ENCODE measurements at places on chromosomes 1 and 21.

- DNase-seq: no peak
Measured at GRCh38 chr1:38101037-38101785, 54.6 kb upstream of the POU3F1 start.

DNA sequence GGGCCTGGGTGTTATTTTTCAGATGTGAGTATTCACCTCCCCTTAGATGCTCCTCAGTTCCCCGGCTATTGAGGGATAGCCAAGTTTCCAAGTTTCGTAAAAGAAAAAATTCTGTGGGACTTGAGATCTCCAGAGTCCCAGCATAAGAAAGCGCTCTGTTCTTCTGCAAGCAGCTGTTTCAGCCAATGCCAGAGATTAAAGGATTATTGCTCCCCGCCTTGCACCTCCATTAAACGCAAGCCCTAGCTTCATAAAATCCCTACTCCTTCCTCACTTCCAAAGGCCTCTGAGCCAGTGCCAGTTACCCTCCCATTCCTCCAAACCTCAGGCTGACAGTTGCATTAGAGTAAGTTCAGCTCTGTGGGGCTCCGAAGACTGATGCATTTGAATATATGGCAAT is 56.4 kb downstream of the CHIA start:
- no peak for DNase-seq

DNA sequence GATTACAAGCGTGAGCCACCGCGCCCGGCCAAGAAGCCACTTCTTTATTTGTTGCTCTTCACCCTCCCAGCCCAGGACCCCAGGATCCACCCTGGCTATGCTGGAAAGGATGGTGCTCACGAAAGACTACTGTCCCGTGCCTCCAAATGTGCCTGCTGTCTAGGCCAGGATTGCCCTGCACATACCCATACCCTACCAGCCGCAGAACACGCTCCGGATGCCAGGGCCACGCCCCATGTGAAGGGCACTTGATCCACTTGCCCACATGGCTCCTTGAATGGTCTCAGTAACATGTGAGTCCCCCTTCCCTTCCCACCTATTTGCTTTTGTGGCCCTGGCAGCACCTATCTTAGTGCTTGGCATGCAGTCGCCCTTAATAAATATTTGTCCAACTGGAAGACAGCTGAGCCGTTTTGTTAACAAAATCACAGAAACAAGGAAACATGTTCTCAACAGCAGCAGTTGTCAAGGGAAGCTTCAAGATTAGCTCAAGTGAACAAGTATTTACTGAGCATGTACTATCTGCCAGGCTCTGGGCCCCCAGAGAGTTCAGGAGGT is 13.8 kb upstream of the UBXN10 start:
- no peak for DNase-seq

GRCh38 chr1:28091043-28091781 is 2.8 kb upstream of the EYA3 start:
- peak; percentile 87 for DNase-seq

DNA sequence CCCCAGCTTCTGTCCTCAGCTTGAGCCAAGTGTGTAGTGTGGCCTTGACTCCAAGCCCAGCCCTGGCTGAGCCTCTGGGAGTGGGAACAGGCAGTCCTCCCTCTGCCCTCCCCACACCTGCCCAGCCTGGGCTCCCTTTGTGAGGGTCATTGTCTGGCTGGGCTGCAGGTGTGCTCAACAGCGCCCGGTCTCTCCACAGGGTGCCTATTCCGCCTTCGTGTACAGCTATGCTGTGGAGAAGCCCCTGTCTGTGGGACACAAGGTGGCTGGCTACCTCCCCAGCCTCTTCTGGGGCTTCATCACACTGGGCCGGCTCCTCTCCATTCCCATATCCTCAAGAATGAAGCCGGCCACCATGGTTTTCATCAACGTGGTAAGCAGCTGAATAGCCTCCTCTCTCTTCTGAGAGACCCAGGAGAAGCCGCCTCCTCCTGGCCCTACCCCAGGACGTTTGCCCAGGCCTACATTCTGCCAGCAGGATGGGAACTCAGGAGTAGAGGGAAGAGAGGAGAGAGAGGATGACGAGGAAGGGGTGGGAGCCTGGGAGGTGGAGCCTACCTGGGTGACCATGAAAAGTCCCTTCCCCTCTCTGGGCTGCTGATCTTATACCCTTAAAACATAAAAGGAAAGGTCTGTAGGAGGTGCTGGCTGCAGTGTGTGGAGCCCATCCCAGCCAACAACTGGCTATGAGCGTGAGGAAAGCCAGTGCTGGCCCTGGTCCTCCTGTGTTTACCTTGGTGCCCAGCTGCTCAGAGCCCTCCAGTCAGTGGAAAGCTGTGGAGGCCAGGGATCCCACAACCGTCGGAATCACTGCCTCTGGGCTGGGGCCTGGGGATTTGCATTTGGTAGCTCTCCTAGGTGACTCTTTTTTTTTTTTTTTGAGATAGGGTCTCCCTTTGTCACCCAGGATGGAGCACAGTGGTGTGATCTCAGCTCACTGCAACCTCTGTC is 45.7 kb downstream of the ELK4 start:
- DNase-seq: no peak

DNA sequence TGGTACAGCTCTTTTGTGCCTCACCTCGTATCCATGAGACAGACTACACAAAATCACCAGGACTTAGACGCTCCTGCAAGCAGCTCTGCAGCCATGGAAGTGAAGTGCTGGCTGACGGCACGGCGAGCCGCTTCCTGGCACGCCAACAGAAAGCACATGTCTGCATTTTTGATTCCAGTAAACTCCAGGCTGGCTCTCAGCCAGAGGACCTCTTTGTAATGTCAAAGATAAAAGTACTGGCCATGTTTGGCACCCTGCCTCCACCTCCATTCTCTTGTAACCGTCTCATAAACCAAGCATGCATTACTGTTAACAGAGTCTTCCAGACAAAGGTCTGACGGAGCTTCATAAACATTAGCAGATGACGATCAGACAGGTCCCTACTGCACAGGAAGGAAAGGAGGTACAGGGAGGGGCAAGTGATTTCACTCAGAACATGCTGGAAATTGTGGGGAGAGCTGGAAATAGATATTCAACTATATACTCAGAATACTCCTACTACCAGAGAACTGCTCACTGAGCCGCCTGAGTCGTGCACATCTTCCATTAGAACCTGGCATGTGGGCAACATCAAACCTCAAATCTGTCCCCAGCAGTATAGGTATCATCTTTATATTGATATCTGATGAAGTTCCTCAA is 632.0 kb downstream of the SMYD3 start:
- DNase-seq: peak; percentile 95

DNA sequence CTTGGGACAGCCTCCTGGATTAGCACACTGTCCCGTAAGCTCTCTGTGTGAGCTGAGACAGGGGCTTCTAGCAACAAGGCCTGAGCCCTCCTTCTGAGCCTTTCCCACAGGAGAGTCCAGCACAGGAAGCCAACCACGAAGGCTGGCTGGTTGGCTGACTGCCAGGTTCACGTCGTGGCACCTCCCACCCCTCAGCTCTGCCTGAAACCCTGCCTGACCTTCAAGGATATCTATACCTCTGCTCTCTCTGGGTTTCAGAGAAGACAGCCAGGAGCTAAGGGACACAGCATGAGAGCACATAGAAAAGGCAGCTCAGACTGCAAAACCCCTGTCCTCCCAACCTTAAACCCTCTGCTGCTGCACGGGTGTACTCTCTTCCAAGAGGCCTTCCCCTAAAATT is 13.9 kb downstream of the DLGAP3 start:
- DNase-seq: no peak

DNA sequence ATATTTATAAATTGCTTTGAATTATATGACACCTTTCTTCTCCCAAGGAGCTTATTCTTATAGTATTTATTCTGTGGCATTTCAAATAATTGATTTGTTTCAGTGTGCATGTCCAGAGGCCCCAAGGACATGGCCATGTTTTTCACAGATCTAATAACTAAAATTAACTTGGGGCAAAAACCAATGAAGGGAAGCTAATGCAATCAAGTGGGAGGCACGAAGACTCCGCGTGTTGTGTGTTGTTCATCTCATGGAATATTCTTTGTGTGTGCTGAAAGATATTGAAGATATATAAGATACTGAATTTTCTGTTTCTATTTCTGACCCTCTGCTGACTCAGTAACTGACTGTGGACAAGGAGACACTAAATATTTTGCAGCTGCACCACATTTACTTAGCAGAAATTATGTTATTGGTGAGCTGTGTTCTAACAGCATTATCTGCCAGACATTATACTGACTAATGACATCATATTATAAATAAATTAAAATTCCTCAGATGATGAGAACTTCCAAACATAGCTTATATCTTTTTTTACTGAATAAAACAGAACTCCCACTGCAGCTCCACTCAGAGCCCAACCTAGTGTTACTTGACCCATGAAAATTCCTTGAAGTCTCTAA is 519.3 kb upstream of the CXADR start:
- DNase-seq: no peak

GRCh38 chr1:31760471-31761470 is 3.4 kb downstream of the ADGRB2 start:
- DNase-seq: peak; percentile 31

GRCh38 chr1:215111916-215112315 is 29.4 kb downstream of the KCNK2 start:
- DNase-seq: no peak

- DNase-seq: no peak
Measured at GRCh38 chr1:95990033-95990432, 731.6 kb upstream of the PTBP2 start.

DNA sequence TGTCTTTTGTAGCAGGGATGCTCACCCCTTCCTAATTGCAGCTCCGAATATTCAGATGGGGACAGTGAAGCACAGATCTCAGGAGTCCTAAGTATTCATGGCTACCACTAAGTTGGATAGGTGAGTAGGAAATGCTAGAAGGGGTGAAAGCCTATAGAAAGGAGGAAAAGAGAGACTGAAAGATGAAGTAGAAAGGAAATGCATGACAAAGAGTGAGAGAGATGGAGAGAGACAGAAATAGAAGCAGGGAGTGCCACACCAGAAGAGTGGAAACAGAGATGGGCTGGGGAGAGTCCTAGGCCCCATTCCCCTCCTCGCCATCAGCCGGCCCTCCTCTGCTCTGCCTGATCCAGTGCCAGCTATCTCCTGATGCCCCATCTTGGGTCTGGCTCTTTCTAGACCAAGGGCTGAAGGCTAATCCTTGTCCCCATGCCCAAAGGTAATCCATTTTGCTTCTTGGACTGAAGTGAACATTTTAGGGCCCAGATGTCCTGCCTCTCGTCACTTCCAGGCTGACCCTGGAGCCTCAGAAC is 2.0 kb downstream of the PEA15 start:
- no peak for DNase-seq

GRCh38 chr1:23568608-23569383 is 9.5 kb upstream of the ID3 start:
- no peak for DNase-seq

GRCh38 chr21:45582128-45582527 is 39.9 kb upstream of the SLC19A1 start:
- no peak for DNase-seq

DNA sequence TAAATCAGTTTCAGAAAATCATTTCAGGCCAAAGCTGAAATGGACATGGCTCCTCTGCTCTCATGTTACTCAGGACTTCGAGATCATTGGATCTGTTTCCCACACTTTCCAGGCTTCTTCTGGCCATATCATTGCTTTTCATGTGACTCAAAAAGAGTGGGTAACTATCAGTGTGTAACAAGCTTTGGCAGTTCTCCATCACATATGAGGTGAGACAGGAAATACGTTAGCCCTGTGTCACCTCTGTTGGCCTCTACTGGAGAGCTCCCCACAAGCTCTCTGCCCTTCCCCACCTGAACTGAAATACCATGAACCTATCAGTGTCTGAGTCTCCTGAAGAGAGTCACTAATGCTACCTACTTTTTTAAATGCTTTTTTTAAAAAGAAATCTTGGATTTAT is 128.2 kb downstream of the LBR start:
- DNase-seq: no peak

- no peak for DNase-seq
Measured at GRCh38 chr1:106768077-106768476, 288.4 kb upstream of the PRMT6 start.

All from dermis blood vessel endothelial cell (primary cell).